ENCODE measurements at places on chromosomes 16 and 17.

GRCh38 chr17:60391471-60392041, 377 bp downstream of the USP32 start:
- DNase-seq: no peak

- no peak for DNase-seq
Observed at GRCh38 chr17:6244253-6244652, 174.1 kb downstream of the WSCD1 start.

DNA sequence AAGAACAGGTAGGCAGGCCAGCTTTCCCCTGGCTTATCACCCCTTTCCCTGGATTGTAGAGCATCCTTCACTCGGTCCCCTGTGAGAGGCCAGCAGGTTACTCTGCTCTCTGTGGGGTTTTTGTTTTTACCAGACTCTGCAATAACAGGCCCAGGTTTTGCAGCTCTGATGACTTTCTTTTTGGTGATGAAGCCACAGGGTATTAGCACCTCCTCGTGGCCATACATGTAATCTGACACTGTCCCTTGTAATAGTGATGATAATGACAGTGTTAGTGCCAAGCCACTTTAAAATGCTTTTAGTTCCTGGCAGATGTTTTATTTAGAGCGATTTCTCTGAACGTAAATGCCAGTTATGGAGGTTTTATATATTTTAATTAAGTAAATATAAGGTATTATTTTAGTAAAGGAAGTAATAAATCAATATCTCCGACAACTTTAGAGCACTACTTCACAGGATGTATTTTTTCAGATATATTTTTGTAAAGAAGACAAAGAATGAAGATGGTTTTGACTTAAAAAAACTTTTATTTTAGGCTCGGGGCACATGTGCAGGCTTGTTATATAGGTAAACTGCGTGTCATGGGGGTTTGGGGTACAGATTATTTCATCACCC, 38.0 kb upstream of the CPHXL start:
- DNase-seq: peak; percentile 79

- DNase-seq: no peak
Observed at GRCh38 chr17:5921512-5922282, 148.5 kb upstream of the WSCD1 start.

- DNase-seq: peak; percentile 58
Observed at GRCh38 chr17:77963441-77963840, 4.9 kb downstream of the TNRC6C start.

DNA sequence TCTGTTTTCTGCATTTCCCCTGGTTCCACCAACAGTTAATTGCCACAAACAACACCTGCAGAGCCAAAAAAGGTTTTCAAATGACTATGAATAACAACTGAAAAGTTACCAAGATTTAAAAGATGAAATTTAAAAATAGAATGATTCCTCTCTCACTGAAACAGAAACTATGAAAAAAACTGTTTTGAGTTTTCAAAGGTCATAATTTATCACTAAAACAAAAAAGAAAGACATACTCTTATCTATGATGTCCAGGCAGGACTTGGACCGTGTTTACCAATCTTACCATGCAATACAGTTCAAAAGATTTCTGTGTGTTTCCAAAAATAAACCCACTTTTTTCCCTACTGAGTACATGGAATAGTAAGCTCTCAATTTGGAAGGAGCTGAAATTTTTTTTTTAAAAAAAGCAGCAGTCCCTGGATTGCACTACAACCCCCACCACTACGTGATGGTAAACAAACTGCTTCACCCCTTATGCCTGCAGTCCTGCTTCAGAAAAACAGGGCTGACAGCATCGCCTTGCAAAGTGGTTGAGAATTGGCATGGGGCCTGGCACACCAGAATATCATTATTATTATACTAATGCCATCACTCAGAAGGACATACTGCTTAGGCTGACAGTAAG, 8.5 kb downstream of the TXNDC11 start:
- DNase-seq: no peak

DNA sequence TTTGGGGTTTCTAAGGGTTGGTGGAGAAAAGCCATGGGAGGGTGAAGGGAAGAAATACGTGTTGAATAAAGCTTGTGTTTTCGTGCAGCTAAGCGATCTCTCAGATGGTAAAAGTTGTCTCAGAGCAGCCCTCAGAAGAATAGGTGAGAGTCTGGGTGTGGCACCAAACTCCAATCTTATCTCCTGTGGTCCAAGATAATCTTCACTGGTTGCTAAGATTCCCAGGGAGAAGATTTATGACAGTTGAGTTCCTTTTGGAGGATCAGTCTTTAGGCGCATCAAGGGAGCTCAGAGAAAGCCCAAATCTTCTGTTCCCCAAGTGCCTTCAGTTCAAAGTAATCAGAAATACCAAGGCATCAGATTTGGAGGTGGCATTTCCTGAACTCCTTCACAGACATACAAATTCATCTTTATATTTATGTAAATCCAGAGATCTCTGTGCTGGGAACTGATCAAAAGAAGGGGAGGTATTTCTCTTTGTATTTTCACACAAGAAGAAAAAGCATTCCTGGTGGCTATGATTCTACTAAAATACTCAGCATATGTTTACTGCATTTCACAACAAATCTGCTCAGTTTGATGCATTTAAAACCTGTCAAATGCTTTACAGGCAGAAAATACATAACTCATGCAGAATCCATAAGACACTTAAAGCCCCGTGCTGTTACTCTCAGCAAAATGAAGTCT, 102.9 kb downstream of the ABCC12 start:
- DNase-seq: no peak

DNA sequence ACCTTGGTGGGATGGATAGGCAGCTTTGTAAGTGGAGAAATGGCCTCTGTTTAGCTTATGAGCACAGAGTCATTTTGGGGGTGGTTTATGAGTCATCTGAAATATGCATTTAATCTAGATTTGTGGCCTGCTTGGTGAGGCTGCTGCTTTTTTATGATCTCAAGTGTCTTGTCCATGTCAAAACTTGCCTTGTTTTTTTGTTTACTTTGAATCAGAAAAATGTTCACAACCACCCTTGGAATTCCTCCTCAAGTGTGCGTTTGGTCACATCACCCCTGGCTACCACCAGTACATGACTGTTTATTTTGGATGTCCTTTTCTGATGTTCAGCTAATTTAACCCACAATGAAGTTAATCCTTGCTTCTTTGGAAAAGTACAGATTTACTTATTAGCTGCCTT, 64.6 kb downstream of the FTO start:
- no peak for DNase-seq

- DNase-seq: no peak
Observed at GRCh38 chr17:6556121-6557039, at the start of gene PITPNM3. Gene PITPNM3, minus strand, starts transcription at chr17:6556555. Its CDS starts 149 bp downstream, at chr17:6556406.

DNA sequence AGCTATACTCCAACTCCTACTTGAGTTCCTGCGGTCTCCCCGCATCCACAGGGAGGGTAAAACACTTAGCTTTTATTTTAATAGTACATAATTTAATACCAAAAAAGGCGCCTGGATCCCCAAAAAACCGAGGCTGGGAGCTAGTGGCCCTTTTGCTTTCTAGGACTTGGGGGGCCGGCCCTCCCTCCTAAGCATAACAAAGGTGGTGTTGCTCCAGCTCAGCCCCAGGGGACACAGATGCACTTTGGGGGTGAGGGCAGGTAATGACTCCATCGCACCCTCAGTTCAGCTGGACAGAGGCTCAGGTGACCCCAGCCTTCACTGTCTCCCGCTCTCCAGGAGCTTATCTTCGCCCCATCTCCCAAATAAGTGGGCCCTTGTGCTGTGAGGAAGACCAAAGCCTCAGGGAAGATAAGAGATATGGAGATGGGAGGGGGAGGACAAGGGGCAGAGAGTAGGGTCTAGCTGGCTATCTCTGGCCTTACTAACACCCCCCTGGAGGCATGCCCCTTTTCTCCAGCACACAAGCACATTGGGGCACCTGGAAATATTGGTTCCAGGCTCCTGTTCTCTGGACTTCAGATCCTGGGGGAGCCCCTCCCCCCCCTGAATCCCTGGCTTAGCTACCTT, 2.8 kb upstream of the NHERF1 start:
- DNase-seq: no peak

- no peak for DNase-seq
Observed at GRCh38 chr16:66735891-66736290, 15.5 kb downstream of the DYNC1LI2 start.

DNA sequence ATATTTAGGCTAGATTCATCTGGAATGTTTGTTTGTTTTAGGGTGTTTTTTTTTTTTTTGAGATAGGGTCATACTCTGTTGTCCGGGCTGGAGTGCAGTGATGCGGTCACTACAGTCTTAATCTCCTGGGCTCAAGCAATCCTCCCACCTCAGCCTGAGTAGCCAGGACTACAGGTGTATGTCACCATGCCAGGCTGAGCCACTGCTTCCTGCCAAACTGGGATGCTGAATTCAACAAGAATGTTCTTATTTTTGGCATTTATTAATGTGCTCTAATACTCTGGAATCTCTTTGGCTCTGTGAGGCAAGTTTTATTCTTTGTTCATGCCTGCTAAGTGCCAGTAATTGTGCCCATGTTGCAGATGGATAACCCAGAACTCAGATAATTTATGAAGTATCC, 21.5 kb downstream of the SP2 start:
- no peak for DNase-seq

DNA sequence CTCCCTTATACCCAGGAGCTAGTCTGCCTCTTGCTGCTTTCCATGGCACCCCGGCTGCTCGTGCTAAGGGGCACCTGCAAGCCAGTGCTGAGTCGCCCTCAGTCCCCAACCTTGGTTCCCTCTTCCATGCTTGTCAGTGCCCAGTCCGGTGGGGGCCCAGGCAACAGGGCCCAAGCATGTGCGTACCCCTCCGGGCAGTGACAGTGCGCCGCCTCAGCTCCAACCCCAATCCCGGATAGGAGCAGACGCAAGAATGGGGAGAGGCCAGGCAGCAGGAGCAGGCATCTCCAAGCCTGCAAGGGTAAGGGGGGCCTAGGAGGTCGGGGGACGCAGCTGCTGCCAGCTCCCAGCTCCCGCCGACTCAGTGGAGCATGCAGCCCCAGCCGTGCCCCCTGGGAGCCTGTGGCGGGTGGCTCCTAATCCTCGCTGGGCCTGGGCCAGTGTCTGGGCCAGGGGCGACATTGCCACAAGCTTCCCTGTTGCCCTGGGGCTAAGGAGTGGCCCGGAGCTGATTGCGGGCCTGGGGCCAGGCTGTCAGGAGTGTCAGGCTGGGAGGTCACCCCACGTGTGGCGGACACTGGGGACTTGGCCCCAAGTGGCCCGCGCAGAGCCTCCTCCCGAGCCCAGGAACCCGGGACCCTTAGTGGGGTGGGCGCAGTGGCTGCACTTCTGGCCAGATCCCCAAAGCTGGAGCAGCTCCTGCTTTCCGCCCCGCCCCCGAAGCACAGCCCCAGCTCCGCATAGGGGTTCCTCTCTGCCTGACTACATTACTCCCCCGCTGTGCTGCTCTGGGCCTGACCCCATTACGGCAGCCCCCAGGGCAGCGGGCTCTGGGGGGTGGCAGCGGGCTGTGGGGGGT, 9.8 kb downstream of the CPD start:
- DNase-seq: no peak

DNA sequence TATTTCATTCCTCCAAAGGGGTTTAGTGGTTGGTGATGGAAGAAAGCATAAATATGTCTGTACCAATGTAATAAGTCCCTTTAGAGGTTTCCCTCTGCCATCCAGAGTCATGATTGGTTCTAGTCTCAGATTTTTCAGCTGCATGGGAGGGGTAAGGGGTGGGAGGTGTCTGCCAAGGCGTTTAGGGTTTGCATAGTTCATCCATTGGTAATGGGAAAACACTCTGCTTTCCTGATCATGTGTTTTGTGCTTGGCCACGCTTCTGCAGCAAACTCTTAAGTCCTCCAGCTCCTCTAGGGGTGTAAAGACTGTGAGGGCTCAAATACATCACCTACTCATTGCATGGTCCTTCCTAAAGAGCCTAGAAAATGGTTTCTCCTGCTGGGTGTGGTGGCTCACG, 29.8 kb downstream of the LIG3 start:
- DNase-seq: no peak

- DNase-seq: no peak
Observed at GRCh38 chr16:52963212-52963854, 89.4 kb downstream of the CHD9NB start.

- no peak for DNase-seq
Observed at GRCh38 chr17:12349297-12349696, 316.4 kb upstream of the MYOCD start.

GRCh38 chr17:27083408-27084185, 210.3 kb upstream of the WSB1 start:
- DNase-seq: no peak

DNA sequence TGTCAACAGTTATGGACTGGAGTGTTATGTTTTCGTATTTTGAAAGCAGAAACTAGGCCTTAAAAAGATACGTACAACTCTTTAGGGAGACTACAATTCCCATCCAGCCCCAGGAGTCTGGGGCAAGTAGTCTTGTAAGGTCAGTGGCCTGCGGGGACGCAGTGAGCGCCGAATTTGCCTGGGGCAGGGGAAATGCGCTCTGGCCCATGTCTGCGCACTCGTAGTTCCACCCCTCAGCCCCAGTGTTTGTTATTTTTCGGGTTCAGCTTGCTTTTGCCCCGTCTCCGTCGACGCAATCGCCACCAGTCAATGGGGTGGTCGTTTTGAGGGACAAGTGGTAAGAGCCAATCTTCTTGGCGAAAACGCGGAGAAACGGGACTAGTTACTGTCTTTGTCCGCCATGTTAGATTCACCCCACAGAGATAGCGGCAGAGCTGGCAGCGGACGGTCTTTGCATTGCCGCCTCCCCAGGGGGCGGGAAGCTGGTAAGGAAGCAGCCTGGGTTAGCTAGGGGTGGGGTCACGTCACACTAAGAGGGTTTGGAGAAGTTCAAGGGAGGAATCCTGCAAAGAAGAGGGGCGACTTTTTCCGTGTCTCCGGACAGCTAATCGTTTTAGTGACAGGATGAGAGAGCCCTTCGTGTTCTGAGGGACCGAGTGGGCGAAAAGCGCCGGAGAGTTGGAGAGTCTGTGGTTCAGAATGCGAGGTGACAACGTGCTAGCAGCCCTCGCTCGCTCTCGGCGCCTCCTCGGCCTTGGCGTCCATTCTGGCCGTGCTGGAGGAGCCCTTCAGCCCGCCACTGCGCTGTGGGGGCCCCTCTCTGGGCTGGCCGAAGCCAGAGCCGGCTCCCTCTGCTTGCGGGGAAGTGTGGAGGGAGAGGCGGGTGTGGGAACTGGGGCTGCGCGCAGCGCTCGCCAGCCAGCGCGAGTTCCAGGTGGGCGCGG, 1.1 kb upstream of the BRCA1 start:
- peak; percentile 17 for DNase-seq
